Astrocyte (in vitro differentiated cells and primary cell): ENCODE measurements at places on chromosomes 13 and 19.

- no peak for DNase-seq
These were observed 5.0 kb upstream of the APOE start for GRCh38 chr19:44900328-44901244.

DNA sequence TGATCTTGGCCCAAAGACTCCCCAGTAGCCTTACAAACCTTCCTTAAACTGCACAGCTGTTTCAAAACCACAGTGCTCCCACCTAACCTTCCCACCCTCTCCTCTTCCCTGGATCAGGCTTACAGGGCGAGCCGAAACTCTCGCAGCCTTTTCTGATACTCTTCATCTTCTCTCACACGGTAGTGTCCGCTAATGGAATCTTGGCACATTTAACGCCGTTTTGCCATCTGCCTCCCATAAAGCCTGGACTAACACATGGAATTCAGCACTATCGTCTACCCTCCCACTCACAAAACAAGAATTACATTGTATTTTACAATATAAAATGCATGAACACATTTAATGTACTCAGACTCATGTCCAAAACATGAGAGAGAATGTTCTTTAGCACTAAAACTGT lies 135.9 kb downstream of the RAP2A start:
- DNase-seq, result no peak

- no peak for DNase-seq
These were observed 1369.8 kb downstream of the PCDH9 start for GRCh38 chr13:65860306-65860705.

- DNase-seq, result no peak
These were observed 36.1 kb downstream of the PLEKHJ1 start for GRCh38 chr19:2199861-2200623.

DNA sequence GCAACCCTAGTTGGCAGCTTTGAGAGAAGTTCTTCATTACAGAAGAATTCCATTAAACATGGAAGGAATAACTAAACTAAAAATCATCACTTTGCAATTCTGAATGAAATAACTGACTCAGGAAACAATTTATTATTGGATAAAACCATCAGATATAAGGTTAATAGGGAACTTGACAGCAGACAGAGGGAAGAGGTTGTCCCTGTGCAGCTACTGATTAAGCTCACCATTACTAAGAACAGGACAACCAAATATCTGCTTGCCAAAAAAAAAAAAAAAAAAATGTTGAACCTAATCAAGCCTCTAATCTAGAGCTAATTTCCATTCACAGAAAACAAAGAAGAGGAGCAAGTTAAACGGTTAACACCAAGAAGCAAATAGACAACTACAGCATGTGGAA lies 12.8 kb downstream of the N4BP2L2 start:
- no peak for DNase-seq

DNA sequence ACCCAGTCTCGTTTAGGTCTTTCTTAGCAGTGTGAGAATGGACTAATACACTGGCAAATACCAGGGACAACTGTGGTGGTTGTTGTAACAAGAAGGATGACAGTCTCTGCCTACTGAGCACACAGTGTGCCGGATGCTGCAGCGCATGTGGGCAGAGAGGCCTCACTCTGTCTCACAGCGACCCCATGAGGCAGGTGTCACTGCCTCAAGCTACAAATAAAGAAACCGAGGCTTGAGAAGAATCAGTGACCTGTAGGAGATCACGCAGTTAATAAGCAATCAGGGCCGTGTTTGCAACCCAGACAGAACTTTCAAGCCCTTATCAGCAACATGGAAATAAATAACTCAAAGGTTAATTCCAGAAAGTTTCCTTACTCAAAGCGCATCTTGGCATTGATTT lies 40.5 kb upstream of the GAS6 start:
- no peak for DNase-seq
